NCI-H2081 treated with DMSO at 0.1 percent for 48 hours (cell line): ENCODE measurements at places on chromosomes 12 and 14.

DNA sequence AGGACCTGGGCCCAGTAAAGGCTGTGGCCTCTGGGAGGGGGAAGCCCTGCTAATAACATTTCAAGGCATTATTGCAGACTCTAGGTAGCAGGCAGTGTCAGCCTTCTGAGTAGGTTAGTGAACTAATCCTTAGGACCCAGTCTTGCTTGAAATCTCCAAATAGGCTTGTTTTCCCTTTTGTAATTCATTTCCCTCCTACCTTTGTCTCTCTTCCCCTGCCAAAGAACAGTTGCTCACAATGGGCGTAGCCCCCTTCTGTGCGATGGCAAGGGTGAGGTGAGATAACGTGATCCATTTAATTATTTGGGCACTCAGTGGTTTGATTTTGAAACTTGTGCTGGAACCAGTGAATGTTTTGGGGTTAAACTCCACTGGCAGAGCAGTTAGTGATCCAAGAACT is 10.9 kb downstream of the PELI2 start:
- no peak for DNase-seq

- DNase-seq = no peak
These were observed 143.6 kb downstream of the DYRK2 start for GRCh38 chr12:67792185-67792584.

DNA sequence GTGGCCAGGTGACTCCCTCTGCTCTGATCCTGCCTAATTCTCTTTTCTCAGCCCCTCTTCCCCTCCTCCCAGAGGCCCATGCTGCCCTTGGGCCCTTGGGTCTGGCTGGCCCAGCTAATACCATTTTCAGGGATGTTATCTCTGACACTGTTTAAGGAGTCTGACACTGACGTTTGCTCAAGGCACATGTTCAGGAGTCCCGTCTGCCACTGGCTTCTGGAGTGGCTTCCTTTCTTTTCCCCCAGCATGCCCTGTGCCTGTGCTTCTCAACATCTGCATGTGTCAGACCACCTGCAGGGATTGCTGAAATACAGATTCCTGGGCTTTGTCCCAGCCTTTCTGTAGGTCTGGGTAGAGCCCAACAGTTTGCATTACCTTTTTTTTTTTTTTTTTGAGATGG is 128.9 kb downstream of the BCL11B start:
- DNase-seq = no peak

DNA sequence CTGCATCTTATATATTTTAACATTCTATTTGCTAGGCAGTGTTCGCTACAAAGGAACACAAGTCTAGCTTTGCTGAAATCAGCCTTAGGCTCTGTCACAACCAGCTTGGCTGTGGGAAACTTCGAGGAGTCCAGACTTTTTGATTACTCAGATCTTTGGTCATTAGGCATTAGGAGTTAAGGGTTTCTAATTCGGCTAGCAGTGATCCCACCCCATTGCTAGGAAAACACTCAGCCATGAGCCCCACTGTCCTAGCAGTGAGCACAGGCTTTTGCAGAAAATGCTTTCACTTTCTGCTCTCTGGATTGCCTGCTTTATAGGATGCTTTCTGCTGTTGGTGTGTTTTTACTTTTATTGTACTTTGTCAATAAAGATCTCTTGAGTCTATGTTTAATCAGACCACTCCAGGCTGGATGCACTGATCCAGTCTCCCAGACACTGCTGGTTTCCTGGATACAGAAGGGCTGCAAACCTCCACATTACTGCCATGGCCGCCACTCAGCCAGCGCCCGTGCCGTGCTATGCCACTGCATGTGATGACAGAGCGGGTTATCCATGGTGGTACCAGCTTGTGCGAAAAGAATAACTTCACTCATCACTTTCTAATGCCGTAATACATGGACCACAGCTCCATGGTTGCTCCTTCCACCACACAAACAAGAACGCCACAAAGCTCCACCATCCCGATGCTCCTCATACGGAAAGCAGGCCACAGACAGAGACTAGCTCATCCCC is 41.0 kb upstream of the PYGL start:
- no peak for DNase-seq

DNA sequence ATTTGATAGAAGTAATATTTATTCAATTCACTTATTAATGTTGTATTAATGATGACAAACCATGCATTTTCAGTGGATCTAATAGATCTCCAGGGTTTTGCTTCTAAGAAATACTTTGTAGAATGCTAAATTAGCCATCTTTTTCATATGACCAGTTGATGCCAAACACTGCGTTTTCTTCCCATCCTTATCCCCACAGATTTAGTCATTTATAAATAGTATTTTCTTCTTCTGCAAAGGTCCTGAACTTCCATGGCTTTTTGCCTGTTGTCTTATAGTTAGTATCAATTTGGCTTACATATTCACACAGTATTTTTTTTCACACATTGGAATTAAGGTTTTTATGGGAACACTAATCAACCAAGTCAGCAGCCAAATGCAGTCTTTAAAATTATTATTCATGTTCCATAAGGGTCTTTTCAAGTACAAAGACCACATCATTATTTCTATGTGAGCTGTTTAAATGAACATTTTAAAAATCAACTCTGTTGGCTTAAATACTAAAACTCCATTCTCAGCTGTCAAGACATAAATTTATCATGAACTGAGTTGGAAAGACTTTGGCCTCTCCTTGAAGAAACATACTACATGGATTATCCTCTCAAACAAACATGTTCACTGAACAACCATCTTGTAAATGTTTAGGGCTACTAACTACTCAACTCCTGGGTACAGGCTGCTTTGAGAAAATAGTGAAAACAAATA is 1278.4 kb upstream of the FLRT2 start:
- DNase-seq = no peak

GRCh38 chr12:19483727-19484126 is 44.4 kb downstream of the AEBP2 start:
- DNase-seq = no peak

DNA sequence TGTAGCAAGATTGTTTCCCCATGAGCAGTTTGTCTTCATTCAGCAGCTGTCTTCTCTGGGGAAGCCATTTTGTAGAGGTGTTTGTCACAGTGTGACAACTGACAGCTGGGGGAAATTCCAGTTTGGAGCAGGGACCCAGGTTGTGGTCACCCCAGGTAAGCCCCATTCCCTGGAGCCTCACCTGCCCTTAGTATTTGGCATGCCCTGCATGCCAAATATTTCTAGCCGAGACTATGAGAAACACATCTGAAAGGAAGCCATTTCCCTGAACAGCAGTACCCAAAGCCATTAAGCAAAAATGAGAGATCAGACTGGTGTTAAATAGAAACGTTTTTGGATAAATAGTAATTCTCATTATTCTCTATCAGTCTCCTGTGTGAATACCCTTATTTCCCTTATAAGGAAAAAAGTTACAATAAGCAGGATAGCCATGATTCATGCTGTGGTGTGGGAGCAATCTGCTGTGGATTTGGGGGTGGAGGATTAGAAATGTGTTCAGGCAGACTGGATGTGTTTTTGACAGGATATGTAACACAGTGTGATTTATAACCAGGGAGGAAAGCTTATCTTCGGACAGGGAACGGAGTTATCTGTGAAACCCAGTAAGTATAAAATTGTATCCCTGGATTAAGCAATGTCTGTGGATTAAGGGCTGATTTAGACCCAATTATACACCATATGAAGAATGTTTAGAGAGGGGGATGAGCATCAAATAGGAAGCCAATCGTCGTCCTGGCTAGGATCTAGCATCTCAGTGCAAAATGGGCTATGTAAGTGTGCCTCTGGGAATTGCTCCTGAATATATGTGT is 68.9 kb downstream of the DAD1 start:
- DNase-seq = no peak

GRCh38 chr14:55136885-55137786 is 8.1 kb downstream of the LGALS3 start:
- no peak for DNase-seq

GRCh38 chr12:111699962-111700361 is 14.1 kb downstream of the ACAD10 start:
- no peak for DNase-seq
